Right cardiac atrium (tissue), 5 donors: ENCODE measurements at places on chromosomes 2 and 18.

DNA sequence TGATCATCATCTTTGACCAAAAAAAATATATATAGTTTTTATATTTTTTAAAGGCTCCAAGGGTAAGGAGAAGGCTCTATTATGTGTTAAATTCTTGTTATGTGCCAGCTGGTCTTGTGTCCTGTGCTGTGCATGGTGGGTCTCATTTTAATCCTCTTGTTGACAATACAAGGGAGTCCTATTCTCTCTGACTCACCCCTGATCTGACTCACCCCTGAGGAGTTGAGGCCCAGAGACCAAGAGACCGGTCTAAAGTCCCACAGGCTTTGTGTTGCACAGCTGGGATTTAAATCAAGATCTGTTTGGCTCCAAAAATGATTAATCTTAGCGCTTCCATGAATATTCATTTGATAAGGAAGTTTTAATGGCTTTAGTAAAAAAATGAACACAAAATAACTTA, 25.7 kb downstream of the MC2R start:
- no peak for DNase-seq

DNA sequence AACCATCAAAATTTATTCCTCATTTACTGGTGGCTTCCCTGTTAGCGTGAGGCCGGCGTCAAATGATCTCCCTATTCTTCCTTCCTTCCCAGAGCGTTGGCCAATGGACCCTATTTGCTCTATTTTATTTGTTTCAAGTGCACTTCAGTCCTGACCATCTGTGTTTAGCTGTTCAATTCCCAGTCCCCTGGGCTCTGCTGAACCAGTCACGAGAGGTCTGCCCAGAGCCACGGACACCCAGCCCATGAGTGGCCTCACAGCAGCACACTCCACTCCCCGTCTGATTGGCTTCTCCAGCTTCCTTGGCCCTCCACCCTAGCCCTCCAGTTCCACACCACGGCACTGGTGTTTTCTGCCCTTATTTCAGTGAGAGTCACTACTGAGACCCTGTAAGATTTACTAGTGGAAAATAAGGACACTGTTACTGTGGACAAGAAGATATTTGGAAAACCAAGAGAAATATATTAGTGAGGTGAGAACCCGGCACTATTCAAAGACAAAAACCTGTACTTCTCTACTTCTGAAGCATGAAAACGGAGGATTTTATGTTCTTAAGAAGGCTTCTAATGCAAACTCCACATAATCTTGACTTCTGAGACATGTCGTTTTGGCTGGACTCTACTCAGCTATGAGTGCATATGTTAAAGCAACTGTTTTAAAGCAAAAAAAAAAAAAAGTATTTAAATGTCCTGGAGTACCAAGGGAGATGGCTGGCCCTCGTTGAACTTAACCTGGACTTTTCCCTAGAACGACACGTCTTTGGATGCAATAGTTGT, 86.6 kb downstream of the COL6A3 start:
- DNase-seq: peak; percentile 75

- no peak for DNase-seq
These were observed 158.1 kb downstream of the MTCL1 start for GRCh38 chr18:8863427-8863826.

DNA sequence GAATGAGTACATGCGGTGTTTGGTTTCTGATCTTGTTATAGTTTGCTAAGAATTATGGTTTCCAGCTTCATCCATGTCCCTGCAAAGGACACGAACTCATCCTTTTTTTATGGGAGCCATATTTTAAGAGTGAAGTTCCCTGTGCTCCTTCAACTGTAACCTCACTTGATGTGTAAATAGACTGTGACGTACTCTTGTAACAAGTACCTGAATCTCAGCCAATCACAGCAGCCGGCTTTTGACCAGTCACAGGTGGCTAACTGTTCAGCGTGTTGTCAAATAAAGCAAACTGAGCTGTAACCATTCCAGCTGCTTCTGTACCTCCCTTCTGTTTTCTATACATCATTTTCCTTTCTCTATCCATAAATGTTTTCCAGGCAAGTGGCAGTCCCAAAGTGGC, 774.3 kb upstream of the HS6ST1 start:
- DNase-seq: no peak

DNA sequence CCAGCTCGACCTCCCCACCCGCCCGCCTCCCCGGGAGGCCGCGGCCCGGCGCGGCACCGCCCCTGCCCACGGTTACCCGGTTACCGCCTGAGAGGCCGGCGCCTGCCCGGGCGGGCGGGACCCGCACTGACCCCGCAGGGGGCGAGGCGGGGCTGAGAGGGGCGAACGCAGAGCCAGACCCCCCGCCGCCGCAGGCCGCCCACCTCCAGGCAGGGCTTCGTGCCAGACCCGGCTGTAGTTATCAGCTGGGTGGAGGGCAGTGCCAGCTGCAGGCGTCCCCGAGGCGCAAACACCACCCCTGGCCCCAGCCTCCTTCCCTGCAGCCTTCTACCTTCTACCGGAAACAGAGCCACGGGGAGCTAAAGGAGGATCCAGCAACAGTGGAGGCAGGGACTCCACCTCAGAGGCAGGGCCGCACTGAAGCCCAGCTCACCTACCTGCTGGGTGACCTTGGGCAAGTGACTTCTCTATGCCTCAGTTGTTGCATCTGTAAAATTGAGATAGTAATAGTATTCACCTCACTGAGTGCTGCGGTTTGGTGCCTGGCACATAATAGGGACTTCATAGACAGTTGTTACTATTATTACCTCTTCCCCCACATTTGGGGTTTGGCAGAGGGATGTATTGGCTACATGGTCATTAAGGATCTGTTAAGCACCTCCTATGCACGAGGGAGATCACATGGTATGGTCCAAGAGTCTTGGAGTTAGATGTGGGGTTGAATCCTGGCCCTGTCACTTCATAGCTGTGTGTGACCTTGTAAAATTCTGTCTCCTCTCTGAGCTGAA, 231.6 kb upstream of the SMAD2 start:
- no peak for DNase-seq

DNA sequence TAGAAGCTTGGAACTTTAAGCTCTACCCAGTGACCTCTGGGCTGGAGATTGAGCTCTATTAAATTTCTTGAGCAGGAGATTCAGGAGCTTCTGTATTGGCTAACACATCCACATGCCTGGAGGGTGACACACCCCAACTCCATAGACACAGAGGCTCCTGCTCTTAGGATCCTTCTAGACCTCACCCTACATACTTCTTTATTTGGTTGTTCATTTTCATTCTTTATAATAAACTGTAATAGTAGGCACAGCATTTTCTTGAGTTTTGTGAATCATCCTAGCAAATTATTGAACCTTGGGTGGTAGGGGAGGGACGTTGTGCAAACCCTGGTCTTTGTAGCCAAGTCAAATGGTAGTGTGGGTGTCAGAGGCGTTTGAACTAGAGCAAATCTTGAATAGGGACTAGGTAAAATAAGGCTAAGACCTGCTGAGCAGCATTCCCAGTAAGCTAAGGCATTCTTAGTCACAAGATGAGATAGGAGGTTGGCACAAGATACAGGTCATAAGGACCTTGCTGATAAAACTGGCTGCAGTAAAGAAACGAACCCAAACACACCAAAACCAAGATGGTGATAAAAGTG, 323.8 kb upstream of the GALNT5 start:
- no peak for DNase-seq

- DNase-seq: no peak
These were observed 38.1 kb upstream of the LHCGR start for GRCh38 chr2:48793671-48794070.

- DNase-seq: no peak
These were observed 369.3 kb upstream of the RND3 start for GRCh38 chr2:150856596-150857281.

DNA sequence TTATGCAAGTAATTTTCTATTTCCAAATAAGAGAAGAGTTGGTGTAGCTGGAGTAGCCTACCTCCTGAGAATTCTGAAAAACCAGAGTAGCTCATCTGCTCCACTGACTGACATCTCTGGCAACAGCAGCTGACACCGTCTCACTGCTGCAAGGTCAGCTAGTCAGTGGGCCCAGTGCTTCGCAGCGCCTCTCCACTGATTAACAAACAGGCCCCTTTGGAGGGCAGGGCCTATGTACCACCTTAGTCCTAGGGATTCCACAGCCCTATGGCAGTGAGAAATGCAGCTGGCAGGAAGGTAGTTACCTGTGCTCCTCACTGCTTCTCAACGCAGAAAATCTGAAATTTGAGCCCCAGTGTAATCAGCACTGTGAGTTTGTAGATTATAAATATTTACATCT, 97.5 kb downstream of the DLGAP1 start:
- no peak for DNase-seq
